ENCODE measurements at places on chromosomes 7 and 10. TPM values are rescaled to one million over a fixed set of nuclear protein-coding genes. Genes with fewer than 3 reads are reported as not detected.

Gene HABP2
- total RNA-seq: 0.20 TPM

Gene CYP2C19
- not detected for total RNA-seq

Gene RPEL1
- total RNA-seq: 0.10 TPM

Gene TAS2R4
- total RNA-seq: 1.2 TPM

Gene TAS2R3
- 1.4 TPM for total RNA-seq

Gene TRIL
- not detected for total RNA-seq

Gene FAM25A
- total RNA-seq: 2.7 TPM

Gene DYNC1I1
- not detected for total RNA-seq

Gene ZNF722
- total RNA-seq: not detected

Gene ADCK2
- 16.9 TPM for total RNA-seq

GRCh38 chr7:23893942-23894891 is 184.2 kb downstream of the STK31 start:
- no peak for DNase-seq

DNA sequence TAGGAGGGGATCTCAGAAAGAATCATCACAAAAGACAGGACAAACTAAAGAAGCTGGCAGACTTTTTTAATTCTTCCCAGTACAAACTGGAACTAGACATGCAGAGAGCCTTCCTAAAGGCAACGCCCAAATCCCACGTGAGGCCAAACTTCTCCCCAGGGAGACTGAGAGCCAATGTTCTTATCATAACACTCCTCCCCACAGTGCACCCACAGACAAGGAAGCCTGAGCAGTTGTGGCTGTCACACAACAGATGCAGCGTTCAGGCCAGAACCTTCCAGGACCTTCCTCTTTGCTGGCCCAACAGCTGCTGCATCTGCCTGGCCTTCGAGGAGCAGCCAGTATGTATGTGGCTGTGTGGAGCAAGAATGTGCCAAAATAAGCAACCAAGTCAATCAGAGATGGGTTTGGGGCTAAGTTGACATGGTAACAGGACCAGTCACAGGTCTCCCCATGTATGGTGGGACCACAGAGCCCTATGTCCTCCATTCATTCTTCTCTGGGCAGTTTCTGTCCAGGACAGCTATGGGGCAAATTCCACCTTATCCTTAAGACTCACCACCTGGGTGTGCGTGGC is 34.9 kb downstream of the SRPK2 start:
- DNase-seq: no peak

DNA sequence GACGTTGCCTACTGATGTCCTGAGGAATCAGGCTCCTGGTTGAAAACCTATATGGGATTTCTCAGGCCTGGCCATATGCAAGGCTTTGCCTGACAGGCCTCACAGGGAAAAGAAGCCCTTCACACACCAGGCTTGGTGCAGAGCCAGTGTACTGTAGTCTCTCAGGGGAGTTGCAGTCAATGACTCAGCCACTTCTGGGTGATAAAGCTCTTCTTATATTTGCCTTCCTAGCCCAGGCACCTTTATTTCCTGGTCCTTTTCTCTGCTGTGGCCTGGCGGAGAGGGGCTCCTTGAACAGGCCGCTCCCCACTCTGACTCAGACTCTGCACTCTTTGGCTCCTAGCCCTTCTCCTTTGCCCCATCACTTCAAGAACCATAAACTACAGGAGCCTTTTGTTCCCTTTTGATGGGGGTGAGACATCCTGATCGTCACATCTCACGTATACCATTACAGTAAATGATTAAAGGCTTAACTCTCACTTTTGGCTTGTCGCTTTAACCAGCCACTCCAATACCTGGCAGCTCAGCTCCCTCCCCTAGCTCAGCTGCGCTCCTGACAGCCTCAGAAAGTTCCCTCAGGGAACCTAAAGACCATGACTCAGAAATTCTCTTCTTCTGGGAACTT is 33.5 kb downstream of the DPY19L1 start:
- DNase-seq: peak; percentile 99

GRCh38 chr7:101172005-101172853 is 6.9 kb upstream of the VGF start:
- no peak for DNase-seq

DNA sequence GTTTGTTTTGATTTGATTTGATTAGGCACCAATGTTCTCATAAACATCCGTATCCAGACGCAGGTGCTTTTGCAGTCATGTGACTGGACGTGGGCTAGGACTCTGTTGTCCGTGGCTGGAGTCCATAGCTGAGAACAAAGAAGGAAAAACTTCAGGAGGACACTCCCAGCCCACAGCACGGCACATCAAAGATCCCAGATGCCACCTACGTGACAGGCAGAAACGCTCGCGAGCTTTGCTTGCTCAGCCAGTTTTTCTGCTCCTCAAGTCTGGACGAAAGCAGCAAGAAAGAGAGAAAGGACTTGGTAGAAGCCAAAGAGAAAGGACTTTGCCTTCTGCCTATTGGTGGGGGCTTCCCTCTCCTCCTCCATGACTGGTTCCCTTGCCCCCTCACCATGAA is 6.9 kb upstream of the ZKSCAN1 start:
- DNase-seq: no peak

DNA sequence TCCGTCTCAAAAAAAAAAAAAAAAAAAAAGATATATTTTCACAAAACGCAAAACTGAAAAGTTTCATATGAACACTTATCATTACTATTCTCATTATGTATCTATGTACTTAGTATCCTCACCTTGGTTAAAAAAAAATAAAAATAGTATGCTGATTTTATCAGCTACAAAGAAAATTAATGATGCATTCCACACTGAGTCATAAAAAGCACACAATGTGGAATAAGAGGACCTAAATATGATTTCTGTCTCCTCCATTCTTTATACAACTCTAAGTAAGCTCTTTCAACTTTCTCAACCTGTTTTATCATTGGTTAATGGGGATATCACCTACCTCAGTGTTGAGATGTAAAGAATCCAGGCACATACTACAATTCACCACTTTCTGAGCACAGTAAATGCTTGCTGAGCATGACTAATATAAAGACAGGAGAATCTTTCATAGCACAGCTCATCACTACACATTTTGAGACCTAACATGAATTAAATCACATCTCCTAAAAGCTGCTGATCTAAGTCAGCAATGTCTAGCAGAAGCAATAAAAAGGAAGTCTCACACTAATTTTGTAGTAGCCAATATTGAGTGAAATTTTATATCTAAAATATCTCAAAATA is 2.7 kb downstream of the SNX13 start:
- no peak for DNase-seq

DNA sequence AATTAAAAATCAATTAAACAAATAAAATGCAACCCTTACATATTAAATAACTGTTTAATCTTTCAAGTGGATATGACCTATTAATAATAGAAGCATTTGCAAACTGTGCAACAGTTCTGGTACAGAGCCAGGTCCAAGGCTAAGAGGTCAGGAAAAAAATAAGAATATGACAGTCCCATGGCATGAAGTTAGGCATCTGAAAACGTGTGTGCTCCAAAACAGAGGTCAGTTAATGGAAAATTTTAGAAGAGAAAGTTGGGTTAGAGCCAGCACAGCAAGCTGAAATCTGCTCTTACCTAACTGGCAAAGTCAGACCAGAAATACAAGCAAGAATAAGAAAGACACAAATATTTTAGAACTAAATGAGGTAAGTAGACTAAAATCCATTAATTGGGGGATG is 757.7 kb downstream of the GRM8 start:
- DNase-seq: no peak

GRCh38 chr7:143283381-143283780 is 1.4 kb upstream of the TMEM139 start:
- no peak for DNase-seq

DNA sequence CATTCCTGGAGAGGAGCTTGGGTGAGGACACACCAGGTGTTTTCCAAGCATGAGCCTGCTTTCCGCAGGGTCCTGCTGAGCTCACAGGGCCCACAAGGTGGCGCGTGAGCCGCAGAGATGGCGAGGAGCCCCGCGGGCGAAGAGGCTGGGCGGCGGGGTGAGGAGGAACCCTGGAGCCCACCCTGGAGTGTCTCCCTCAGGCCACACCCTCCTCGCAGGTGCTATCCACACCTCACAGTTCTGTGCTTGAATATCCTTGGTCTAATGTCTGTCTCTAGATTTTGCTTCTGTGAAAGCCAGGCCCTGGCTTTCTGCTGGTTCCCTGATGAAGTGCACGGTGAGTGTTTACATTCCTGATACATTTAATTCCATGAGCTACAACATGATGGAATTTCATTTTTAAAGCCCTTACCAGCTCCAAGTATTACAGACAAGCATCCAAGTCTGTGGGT is 433.6 kb downstream of the ACTR3B start:
- no peak for DNase-seq

DNA sequence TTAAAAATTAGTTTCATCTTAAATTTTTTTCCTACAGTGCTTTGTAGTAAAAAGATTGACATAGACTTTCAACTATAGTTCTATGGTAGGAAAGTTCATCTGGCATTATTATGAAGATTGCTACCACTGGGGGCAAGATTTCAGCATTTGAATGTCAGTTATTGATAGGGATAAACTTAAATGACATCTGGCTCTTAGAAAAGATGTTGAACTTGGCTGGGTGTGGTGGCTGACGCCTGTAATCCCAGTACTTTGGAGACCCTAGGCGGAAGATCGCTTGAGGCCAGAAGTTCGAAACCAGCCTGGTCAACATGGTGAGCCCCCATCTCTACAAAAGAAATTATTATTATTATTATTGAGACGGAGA is 1.4 kb upstream of the TRA2A start:
- no peak for DNase-seq

- DNase-seq: no peak
Observed at GRCh38 chr10:80691441-80691840, 153.7 kb downstream of the SH2D4B start.

- no peak for DNase-seq
Observed at GRCh38 chr10:101901340-101901739, 57.7 kb upstream of the KCNIP2 start.

GRCh38 chr7:135282561-135283254 is 49.1 kb downstream of the STRA8 start:
- DNase-seq: no peak

DNA sequence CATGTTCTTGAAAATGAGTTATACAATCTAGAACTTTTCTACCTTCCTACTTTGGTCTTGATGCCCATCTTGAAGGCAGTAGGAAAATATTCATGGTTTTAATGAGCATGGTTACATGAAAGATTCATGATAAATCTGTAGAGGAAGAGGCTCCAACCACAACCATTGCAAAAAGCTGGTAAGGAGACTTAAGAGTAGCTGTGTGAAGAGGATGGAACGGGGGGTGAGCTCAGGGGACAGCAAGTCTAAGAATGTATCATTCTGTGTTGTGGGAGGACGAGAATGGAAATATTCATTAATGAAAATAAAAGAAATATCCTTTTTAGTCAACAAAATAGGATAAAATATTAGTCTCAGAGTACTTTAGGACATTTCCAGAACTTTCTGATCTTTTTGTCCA is 81.1 kb downstream of the BMPER start:
- DNase-seq: no peak

GRCh38 chr10:27865221-27865635 is 119.6 kb upstream of the MKX start:
- DNase-seq: peak; percentile 7

DNA sequence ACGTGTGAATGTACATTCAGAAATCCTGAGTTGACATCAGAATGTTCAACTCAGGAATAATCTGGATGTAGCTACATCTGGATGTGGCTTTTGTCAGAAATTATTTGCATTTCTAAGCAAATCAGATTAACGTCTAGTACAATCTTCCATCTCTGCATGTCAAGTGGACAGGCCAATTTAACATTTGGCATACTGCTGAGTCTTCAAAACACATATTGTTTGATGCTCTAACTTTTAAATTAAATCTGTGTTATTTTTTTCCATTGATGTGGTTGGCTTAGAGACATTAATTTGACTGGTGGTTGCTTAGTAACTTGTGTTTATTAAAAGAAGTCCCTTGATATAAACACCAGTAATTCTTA is 3.4 kb downstream of the STAMBPL1 start:
- no peak for DNase-seq

- DNase-seq: no peak
Observed at GRCh38 chr7:78746301-78746700, 707.2 kb downstream of the MAGI2 start.

- no peak for DNase-seq
Observed at GRCh38 chr7:98409843-98410242, 9.0 kb upstream of the BAIAP2L1 start.

GRCh38 chr7:90816511-90817142 is 220.5 kb downstream of the CDK14 start:
- peak; percentile 64 for DNase-seq

- no peak for DNase-seq
Observed at GRCh38 chr10:612696-613095, 76.8 kb downstream of the DIP2C start.

DNA sequence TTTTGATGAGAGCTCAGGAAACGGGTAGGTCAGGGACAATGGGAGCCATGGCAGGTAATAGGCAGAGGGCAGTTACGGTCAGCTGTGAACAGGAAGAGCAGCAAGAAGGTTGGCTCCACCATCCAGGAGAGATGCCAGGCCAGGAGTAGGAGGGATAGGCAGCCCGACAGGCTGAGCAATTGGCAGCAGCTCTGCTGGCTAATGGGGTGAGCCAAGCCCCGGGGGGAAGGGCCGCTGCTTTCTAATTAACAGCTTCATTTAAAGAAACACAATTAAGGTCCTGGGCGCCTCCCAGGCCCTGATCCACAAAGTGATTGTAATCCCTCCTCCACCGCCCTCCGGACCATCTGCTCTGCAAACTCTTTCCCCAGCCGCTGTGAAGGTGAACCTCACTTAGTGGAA is 23.7 kb downstream of the SH2B2 start:
- DNase-seq: no peak

- no peak for DNase-seq
Observed at GRCh38 chr10:131944412-131944811, 37.3 kb downstream of the BNIP3 start.

DNA sequence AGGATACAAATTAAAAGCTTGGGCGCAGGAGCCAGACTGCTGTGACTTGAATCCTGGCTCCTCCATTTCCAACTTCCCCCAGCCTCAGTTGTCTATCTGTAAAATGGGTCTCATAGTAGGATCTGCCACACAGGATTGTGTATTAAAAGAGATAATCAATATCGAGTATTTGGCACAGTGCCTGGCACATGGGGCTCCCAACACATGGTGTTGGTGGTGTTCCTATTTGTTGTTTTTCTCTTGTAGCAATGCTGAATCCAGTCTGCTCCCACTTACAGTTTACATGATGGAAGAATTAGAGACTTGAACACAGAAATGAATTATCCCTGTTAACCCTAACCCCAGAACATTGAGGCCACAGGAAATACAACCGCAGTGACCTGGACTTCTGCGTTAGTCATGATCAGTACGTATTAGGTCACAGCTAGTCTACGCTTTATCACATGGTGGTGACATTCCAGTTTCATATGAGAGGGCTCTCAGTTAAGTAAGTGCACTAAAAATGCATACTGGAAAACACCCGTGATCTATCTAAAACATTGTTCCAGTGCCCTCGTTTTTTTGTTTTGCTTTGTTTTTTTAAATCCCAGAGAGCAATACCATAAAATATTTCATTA is 169.5 kb upstream of the KLF14 start:
- no peak for DNase-seq

- DNase-seq: no peak
Observed at GRCh38 chr10:112497347-112497950, 50.4 kb downstream of the VTI1A start.

GRCh38 chr10:62005687-62006086 is 104.2 kb downstream of the ARID5B start:
- no peak for DNase-seq

- no peak for DNase-seq
Observed at GRCh38 chr7:97020996-97021746, 3.5 kb downstream of the DLX5 start.

Measured in HCT116 (cell line).